Sigmoid colon (tissue), 7 donors: ENCODE measurements at places on chromosomes 6 and 20. TPM values are rescaled to one million over a fixed set of nuclear protein-coding genes. Genes with fewer than 3 reads are reported as not detected.

GRCh38 chr6:145003145-145003544 lies 718.0 kb downstream of the UTRN start:
- H3K4me3 ChIP-seq = no peak overlapping the region
- H3K4me1 ChIP-seq = no peaks in the 10 kb centered on the region
- H3K27me3 ChIP-seq = no peaks in the 10 kb centered on the region
- no peak for DNase-seq

Gene PSMB1
- total RNA-seq = 240 TPM

GRCh38 chr6:138145402-138145801 lies 16.3 kb upstream of the ARFGEF3 start:
- H3K27ac ChIP-seq = no peak overlapping the region
- H3K36me3 ChIP-seq = no peaks in the 10 kb centered on the region
- no peaks in the 10 kb centered on the region for H3K27me3 ChIP-seq
- DNase-seq = no peak
- H3K4me1 ChIP-seq = no peaks in the 10 kb centered on the region
- H3K4me3 ChIP-seq = no peak overlapping the region

DNA sequence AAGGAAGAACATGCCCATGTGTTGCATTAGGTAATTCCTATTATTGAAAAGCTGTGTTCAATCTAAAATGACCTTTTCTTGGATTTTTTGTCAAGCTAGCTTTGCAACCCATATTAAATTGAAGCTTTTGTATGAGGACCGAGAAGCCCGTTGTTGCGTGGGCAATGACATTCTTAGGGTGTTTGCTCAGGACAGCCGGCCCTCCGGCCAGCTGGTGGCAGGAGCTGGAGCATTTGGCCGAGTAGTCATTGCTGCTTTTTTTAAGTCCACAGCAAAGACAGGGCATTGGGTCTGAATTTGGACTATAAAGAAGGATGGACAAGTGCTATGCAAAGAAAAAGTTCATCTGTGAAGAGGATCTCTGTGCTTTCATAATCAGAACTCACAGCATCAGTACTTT lies 365.8 kb downstream of the SAMD5 start:
- H3K36me3 ChIP-seq = no peaks in the 10 kb centered on the region
- no peaks in the 10 kb centered on the region for H3K4me1 ChIP-seq
- H3K27me3 ChIP-seq = no peaks in the 10 kb centered on the region
- H3K27ac ChIP-seq = no peak overlapping the region

- no peaks in the 10 kb centered on the region for H3K36me3 ChIP-seq
- no peak overlapping the region for H3K4me3 ChIP-seq
- peaks cover 7% of the 10 kb centered on the region for H3K27me3 ChIP-seq
- H3K4me1 ChIP-seq = no peaks in the 10 kb centered on the region
- DNase-seq = no peak
These were observed 169.3 kb downstream of the SLC16A10 start for GRCh38 chr6:111256646-111257045.
